Activated CD4-positive, alpha-beta T cell treated with anti-CD3 and anti-CD28 coated beads, Interleukin-2, amount 50 U/mL, for 1 hour (primary cell): ENCODE measurements at places on chromosomes 6 and 20.

DNA sequence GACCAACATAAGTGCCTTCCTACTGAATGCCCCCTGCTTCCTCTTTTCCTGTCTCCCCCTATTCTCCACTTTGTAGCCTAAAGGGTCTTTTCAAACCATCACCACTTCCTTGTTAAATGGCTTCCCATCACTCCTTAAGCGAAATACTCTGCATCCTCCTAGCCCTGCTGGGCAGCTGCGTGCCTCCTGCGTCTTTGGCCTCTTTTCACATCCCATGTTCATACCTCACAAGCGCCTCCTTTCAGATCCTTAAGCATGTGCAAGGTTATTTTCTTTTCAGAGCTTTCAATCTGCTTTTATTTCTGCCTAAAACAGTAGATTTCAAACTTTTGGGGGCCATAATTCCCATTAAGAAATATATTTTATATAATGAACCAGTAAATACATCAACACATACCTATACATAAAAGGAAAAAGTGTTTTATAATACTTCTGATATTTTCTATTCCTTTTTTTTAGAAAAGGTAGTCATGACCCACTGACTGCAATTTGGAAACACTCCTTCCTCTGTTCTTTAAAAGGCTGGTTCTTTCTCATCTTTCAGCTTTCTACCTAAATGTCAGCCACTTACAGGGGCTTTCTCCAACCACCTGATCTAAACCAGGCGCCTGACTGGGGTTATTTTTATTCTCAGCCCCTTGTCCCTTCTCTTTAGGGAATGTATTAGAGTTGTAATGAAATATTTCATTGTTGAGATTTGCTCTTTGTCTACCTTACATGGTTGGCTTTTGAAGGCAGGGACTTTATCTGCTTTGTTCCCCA is 84.1 kb downstream of the PRDM1 start:
- no peak for DNase-seq

DNA sequence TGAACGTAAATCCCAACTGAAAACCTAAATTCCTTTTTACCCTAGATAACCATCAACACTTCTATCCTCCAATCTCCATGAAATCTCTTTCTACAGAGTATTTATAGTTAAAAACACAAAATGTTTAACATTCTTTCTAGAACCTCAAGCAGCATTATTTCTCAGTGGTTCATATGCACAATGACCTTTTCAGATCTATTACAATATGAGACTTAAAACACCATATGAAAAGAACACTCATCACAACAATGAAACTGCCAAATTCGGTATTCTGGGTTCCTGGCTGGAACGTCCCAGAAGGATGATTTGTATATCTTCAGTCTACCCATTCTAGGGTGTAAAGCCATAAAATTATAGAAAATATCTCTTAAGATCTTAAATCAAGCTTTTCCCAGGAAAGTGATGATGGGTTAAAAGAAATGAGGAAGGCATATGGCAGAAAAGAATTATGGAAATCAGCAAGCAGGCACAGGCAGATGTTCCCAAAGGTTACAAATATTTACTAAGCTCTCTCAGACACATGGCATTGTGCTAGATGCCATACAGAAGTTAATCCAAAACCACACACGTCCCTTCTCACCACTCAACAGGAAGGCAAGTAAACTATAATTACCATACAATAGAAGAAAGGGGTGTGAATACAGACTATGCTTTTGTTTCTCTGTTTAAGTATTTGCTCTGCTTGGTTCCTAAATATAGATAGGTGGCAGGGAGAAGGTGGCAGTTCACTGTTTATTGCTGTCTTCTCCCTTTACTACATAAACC is 118.0 kb downstream of the CHD6 start:
- DNase-seq = no peak

DNA sequence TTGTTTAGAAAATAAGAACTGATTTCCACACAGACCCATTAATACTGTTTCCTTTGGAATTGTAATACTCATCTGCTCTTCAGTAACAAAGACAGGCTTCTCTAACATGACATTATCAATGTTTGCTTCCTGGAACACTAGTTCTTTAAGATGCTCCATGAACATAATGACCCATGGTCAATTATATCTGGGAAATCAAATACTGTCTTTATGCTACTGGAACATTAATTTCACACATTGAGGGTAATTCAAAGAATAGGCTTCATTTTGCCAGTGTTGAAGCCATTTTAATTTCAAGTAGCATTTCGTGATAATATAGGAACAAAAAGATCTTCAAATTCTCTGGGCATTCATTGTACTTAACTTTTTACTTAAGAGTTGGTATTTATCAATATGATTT is 80.9 kb downstream of the OPN5 start:
- DNase-seq = no peak

DNA sequence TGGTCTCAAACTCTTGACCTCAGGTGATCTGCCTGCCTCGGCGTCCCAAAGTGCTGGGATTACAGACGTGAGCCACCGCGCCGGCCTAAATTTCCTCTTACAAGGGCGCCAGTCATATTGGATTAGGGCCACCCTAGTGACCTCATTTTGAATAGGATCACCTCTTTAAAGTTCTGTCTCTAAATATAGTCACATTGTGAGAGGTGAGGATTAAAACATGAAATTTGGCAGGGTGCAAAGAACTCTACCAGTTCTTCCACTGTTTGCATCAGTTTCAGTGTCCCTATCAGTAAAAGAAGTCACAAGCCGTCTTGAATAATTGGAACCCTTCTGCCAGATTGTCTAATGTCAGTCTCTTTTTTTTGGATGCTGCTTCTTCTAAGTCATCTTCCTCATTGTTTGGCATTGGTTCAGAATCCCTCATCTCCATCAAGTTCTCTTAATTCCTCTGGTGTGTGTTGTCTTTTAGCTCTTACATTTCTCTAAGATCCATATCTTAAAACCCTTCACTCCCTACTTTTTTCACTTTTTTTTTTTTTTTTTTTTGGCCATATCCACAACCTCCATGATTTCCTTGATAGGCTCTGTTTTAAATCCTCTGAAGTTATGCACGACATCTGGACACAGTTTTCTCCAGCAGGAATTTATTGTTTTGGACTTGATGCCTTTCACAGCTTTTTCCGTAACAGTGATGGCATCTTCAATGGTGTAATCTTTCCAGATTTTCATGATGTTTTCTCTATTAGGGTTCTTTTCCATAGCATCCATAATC is 56.8 kb downstream of the NCOA3 start:
- no peak for DNase-seq

DNA sequence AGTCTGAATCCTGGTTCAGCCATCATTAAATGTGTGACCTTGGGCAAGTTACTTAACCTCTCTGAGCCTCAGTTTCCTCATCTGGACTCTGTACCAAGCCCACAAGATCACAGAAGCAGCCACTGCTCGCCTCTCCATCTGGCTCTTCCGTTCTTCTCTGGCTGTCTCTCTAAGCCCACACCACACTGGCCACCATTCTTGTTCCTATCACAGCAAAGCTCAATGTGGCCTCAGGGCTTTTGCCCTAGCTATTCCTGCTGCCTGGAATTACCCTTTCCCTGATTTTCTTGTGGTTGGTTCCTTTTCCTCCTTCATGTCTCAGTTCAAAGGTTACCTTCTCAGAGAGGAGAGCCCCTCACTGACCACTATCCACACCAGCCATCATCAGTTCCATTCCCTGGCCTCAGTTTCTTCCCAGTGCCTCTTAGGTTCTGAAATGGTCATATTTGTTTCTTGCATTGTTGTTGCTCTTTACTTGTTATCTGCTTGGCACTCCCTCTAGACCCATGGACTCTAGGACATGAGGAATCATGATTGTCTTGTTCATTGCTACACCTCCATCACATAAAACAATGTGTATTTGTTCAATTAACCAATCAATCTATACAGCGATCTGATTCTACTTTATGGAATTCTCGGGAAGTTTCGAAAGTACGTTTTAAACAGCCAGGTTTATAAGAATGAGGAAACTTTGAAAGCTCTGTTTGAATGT is 56.5 kb upstream of the PTPN1 start:
- DNase-seq = no peak

DNA sequence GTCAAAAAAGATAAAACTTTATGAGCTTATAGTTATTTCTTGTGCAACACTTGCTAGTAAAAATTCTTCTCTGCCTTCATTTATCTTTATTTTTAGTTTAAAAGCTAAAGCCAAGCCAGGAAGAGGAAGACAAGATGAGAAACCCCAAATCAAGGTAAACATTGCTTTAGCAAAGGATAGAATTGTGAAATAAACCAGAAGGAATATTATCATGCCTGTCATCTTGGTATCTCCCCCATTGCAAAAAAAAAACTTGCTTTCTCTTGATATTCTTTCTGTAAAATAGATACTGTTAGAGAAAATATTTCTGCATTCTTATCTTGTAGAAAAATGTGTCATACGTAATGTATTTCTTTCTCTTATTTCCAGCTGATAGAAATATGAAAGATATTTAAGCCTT is 432.8 kb downstream of the GJA1 start:
- no peak for DNase-seq

- DNase-seq = no peak
Measured at GRCh38 chr20:38034108-38034649, 633 bp downstream of the RPRD1B start.

DNA sequence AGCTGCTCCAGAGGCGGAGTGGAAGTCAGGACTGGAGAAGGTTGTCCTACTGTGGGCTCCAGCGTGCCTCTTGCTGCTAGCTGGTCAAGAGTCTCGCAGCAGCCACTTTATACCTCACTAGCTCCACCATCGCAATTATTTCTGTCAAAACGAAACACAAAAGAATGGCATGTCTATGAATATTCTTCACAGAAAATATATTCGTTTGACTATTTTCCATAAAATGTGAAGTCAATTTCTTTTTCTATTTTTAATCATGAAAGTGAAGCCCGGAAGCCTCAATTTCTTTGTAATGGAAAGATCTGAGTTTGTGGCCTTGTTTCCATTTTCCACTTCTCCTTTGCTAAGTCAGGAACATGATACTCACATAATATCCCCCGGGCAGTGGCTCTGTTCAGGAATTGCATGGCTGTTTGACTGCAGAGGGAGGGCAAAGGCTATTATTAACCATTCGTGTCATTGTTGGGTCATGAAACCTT is 51.7 kb downstream of the DTD1 start:
- DNase-seq = no peak

DNA sequence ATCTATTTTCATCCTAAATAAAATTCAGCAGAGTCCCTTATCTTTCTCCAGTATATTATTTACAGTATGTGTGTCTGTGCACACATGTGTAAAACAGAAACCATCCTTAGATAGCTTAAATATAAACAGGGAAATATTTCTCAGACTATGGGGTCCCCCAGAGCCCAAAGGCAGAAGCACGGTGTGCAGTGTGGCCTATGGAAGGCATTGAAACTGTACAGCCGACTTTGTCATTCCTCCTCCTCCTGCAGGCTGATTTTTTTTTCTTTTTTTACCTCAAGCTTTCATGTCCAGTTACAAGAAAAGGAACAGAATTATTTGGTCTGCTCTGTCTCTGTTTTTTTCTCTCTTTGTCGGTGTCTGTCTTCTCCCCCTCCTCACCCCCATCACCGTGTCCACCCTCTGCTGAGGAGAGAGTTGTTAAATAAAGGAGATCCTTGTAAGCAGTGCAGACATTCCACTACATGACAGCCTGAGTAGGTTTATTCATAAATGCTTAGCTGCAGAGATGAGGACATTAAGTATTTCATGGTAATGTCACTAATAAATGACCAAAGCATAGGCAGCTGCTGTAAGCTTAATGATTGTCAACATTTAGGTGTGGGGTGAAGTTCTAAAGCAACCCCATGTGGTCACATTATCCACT is 31.8 kb upstream of the SLC35D3 start:
- no peak for DNase-seq

- no peak for DNase-seq
Measured at GRCh38 chr6:151374036-151374683, 17.2 kb downstream of the ZBTB2 start.

GRCh38 chr6:135517527-135517926 is 20.0 kb upstream of the AHI1 start:
- DNase-seq = no peak

- no peak for DNase-seq
Measured at GRCh38 chr20:40578961-40579360, 110.1 kb downstream of the MAFB start.

GRCh38 chr6:20706238-20706938 is 172.1 kb downstream of the CDKAL1 start:
- DNase-seq = no peak

- DNase-seq = no peak
Measured at GRCh38 chr6:18192026-18192425, 36.8 kb downstream of the KDM1B start.

- DNase-seq = no peak
Measured at GRCh38 chr20:62550087-62550632, 74.4 kb upstream of the GATA5 start.

DNA sequence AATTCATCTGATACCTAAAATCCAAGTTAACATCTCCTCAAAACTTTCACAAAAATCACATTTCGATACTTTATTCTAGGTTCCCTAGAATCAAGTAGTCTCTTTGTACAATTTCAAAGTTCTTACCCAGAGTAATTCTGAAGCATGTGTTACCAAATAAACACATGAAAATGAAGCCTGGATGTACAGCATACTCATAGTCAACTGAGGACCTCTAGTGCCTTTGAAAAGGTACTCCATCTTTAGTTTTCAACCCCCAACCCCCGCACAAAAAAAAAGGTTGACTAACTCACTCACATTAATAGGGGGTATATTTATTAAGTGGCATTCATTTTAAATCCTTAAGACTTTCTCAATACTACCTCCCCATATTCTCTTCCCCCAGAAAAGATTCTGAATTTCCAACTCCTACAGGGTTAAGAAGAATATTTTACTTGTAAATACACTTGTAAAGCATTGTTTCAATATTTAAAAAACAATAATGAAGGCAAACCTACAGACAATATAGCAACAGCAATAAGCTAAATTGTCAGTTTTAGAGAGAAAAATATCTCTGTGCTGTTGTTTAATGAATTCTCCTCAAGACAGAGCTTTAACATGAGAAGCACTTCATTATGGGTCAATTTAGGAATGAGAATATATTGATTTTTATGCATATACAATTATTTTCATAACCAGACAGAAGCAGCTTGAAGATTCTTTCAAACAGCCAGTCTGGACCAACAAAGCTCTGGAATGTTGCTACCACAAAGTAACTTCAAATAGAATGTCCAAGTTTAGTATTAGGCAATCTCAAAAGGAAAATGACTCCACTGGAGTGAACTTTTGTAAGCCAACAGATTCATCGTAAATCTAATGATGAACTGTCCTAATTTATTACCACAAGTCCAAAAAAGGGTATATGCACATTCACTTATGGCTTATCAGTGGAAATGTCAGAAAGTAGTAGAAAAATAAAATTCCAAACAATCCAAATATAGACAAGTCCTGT is 3.3 kb downstream of the PLN start:
- no peak for DNase-seq

- no peak for DNase-seq
Measured at GRCh38 chr6:132401618-132402285, 477 bp upstream of the MOXD1 start.

- DNase-seq = no peak
Measured at GRCh38 chr6:22668307-22668706, 98.9 kb downstream of the HDGFL1 start.

GRCh38 chr6:37582306-37582705 is 82.6 kb upstream of the CCDC167 start:
- no peak for DNase-seq

- DNase-seq = no peak
Measured at GRCh38 chr20:33685328-33686099, 671 bp downstream of the E2F1 start.

- DNase-seq = no peak
Measured at GRCh38 chr6:170288852-170289179, 2.1 kb downstream of the DLL1 start.

- no peak for DNase-seq
Measured at GRCh38 chr6:16412982-16413381, 174.6 kb downstream of the GMPR start.

GRCh38 chr6:168485818-168486217 is 44.8 kb downstream of the SMOC2 start:
- no peak for DNase-seq
